ENCODE measurements at places on chromosomes 5 and 9.

- DNase-seq = peak; percentile 76
Measured at GRCh38 chr9:129584136-129584535, 36.8 kb downstream of the C9orf50 start.

- DNase-seq = no peak
Measured at GRCh38 chr9:114093761-114094505, 5.2 kb downstream of the KIF12 start.

DNA sequence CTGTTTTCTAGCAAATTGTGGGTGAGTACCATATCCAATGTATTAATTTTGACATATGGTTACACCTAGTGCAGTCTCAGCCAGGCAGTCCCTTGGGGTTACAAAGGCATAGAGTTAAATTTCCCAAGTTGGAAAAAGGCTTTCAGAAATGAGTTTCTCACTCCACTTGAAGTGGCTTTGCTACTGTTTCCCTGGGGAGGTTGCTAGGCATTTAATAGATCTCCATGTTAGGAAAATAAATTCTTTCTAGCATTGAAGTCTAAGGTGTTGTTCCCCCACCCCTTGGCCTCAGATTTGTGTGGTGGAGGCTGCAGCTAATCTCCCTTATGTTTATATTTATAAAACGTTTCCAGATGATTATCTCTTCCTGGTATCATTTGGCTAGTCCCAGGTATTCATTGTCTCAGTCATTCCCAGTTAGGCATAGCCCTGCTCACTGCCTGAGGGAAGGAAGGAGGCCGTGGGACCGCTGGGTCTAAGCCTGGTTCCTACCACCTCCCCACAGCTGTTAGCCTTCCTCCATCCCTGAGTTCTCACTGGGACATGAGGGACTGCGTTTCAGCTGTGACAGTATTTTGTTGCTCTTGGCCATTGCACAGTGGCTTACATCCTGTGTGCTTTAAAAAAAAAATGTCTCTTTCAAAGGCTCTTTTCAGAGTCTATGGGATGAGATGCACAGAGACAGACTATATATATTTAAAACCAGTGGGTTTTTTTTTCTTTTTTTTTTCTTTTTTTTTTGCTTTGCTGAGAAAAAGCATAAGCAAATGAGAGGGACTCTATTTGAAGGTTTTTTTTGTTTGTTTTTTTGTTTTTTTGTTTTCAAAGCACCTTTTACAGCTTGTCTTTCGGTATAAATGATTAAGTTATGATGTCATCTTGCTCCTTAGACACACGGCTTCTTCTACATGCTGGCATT lies 121.5 kb downstream of the MAST4 start:
- no peak for DNase-seq

- no peak for DNase-seq
Measured at GRCh38 chr5:31366941-31367340, 165.0 kb downstream of the DROSHA start.

GRCh38 chr5:6804766-6805501 lies 91.7 kb downstream of the TENT4A start:
- DNase-seq = no peak

DNA sequence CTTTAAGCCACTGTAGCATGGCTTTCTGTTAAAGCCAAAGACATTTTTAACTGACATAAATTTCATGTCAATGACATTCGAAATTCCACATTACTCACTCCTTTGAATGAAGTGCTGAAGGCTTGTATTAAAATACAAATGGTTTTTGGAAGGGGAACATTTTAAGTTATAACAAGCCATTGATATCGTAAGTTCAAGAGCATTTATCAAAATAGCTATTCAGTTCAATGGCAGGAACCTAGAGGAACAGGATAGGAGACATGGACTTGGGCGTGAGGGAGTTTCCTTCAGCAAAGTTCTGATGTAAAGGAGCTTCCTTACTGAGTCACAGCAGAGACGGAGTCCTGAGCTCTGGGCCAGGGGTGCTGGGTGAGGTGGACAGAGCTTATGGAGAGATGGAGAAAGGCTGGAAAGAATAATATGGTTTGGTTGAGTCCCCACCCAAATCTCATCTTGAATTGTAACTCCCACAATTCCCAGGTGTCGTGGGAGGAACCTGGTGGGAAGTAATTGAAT lies 631.8 kb downstream of the BNC2 start:
- DNase-seq = no peak

- no peak for DNase-seq
Measured at GRCh38 chr5:123610665-123611405, 98.9 kb downstream of the CSNK1G3 start.

DNA sequence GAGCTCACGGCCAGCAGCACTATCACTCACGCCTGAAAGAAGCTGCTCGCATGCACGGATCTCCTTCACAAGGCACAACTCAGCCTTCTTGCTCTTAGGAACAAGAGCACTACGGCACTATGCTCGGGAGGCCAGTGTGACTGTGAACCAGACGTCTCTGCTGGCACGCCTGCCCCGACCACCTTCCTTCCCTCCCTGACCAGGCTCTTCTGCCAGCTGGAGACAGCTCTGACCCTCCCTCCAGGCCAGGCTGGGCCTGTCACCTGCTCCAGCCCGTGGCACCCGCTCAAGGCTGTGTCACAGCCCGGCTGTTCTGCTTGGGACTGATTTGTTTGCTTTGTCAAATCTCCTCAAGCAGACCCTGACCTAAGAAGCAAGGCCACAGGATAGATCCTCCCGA lies 7.0 kb downstream of the TBC1D9B start:
- DNase-seq = no peak

- DNase-seq = no peak
Measured at GRCh38 chr5:152631221-152631620, 226.1 kb upstream of the NMUR2 start.

DNA sequence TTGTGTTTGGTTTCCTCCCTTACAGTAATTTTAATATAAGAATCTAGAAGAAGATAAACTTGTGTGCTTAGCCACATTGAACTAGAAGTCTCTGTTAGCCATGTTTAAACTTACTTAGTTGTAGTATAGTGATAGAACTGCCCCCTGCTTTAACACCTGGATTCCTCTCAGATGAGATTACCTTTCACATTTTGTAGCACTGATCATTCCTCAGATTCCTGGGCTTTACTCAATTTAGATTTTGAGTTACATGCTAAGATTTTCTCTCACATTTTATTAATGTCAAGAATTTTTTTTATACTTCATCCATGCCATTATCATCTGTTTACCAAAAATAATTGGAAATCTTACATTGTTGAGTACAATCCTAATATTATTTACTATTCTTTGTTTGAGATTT lies 70.5 kb downstream of the GPBP1 start:
- no peak for DNase-seq

- no peak for DNase-seq
Measured at GRCh38 chr5:74390822-74391221, 249.7 kb downstream of the ENC1 start.

GRCh38 chr5:16160706-16161105 lies 18.9 kb downstream of the MARCHF11 start:
- DNase-seq = no peak

GRCh38 chr5:87827539-87827938 lies 414.8 kb upstream of the CCNH start:
- DNase-seq = no peak

GRCh38 chr9:68844631-68845612 lies 139.9 kb downstream of the PIP5K1B start:
- DNase-seq = peak; percentile 35

DNA sequence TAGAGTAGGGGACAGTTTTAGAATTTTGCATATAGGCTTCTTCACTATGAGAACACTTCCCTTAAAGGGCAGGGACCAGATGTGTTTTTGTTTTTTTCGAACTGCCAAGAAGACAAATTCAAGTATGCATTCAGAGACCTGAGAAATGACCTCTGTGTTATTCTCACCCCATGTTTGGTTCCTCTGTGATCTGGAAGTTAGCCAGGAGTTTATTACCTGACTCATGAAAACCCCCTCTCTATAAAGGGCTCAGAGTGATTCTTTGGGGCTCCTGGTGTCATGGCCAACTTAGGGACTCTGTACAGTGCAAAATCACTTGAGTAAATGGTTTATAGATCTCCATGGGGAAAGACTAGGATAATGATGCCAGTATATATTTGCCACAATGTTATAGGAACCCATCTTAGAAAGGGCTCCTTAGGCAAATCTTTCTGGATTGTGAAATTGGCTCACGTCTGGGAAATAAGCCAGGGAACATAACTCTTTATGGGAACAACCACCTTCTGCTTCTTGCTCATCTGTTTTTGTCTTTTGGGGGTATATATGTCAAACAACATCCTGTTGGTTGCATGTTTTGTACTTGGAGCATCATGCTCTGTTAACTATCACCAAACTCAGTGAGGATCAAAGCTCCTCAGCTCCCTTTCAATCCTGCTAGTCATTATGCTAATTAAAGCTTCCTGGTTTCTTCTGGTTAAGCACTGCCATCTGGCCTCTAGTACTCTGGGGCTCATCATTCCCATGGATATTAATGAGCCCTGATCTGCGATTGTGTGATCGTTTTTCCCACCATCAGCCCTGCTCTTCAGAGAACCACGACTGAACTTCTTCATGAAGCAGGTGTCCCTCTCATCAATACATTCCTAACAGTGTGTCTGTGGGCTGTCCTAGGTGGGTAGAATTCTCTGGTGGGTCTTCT lies 173.4 kb upstream of the CDH12 start:
- no peak for DNase-seq

GRCh38 chr9:31745886-31746285 lies 638.6 kb upstream of the ACO1 start:
- DNase-seq = no peak

DNA sequence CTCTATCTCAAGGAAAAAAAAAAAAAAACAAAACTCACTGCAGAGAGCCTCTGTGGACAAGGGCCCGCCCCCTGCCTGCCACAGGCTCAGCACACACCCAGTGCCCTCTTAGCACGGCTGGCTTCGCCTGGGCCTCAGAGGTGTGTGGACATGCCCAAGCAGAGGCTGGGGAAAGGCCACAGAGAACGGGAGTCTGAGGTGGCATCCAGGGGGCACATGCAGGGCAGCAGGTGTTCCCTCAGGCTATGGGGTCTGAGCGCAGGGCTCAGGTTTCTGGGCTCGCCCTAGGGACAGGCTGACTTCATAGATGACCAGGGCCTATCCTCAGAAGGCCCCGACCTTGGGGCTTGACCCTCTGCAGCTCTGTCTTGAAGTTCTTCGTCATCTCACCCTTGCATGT lies 138.7 kb downstream of the ZNF354C start:
- DNase-seq = no peak

- DNase-seq = no peak
Measured at GRCh38 chr5:81728301-81728700, 22.6 kb downstream of the SSBP2 start.

DNA sequence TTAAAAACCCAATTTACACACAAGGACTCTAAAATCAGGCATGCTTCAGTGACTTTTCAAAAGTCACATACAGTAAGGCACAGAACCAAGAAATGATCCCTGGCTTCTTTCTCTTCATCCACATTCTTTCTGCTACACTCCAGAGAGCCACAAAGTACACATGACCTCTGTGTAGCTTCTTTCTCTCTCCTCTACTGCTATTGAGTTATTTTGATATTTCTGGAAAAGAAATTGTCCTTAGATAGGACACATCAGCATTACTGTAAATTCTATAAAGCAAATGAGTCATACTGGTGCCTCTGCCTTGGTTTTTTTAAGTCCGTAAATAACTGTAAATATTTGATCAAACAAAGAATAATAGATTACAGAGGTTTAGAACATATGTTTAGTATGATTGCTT lies 96.3 kb downstream of the KIAA0825 start:
- no peak for DNase-seq

- peak; percentile 41 for DNase-seq
Measured at GRCh38 chr9:125472926-125473701, 211.5 kb downstream of the GAPVD1 start.

DNA sequence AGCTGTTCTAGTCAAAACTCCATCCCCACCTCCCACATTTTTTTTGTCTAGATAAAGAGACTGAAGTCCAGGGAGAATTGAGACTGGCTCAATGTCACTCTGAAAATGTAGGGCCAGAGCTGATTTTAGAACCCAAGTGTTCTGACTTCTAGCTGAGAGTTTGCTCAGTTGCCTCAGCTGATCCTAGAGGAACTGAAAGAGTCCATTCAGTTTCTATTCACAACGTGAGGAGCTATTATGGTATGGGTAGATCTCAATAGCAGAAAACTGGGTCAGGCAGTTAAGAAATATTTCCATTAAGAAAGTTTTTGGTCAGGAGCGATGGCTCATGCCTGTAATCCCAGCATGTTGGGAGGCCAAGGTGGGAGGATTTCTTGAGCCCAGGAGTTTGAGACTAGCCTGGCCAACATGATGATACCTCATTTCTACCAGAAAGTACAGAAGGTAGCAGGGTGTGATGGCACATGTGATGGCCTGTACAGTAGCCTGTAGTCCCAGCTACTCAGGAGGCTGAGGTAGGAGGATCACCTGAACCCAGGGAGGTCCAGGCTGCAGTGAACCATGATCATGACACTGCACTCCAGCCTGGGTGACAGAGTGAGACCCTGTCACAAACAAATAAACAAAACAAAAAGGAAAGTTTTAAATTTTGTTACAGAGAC lies 61.7 kb downstream of the GLRA1 start:
- DNase-seq = no peak

DNA sequence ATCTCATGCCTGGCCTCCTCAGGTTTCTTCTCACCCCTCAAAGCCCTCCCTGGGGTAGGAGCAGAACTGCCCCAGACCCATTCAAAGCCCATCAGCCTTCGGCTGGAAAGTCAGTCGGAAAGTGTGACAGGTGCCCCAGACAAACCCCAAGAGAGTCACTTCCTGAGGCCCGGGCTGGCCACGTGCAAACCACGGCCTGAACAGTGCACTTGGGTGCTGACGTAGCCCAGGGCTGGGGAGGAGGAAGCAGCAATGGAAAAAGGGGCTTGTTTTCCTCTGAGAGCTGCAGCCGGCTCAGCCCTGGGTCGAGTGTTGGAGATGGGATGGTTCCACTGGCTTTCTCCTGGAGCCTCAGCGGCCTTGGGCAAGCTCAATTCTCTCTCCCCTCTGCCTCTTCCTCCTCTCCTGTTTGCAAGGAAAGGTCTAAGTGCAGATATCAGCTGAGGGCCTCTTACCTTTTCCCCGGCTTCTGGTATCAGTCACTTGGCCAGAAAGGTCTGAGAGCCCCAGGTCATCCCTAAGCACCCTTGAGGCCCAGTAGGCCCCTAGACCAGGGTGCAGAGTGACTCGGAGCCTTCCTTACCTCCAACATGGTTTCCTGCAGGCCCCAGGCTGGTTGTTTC lies 5.9 kb upstream of the EGR1 start:
- DNase-seq = no peak

- DNase-seq = no peak
Measured at GRCh38 chr9:114370968-114371320, 16.8 kb downstream of the AKNA start.

GRCh38 chr5:100519075-100519474 lies 16.1 kb upstream of the FAM174A start:
- DNase-seq = no peak

DNA sequence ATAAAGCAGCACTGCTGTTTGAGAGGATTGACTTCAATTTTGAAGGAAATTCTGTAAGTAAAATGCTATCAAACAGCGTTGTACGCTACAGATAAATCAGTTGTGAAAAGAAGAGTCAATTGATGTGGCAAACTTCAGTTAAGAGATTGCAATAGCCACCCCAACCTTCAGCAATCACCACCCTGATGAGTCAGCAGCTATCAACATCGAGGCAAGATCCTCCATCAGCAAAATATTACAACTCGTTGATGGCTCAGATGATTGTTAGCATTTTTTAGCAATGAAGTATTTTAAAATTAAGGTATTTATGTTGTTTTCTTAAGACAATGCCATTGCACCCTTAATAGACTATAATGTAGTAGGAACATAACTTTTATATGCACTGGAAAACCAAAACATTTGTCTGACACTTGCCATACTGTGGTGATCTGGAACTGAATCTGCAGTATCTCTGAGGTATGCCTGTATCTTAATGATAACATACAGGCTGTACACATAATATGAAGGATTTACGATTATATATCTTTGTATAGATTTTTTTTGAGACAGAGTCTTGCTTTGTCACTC lies 47.5 kb downstream of the VPS13A start:
- DNase-seq = no peak

Data from right hindlimb (tissue), 1 donor.